ENCODE measurements at places on chromosomes 11 and 22.

DNA sequence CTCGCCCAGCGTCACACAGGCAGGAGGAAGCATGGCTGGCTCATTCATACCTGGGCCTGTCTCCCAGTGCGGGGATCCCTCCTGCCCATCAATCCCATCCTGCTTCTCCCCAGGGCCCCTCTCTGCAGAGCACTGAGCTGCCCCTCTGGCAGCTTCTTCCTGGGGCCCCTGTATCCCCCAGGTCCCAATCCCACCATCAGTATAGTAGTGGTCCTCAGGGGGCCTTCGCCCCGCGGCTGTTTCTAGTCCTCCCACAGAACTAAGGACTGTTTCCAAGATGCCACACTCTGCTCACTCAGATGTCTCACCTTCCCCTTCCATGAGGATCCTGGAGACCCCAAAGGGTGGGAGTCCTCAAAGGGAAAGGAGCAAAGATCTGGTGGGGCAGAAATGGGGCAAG is 97.6 kb downstream of the PDE2A start:
- no peak for ATAC-seq

GRCh38 chr11:581752-582151 is 5.5 kb downstream of the PHRF1 start:
- ATAC-seq: no peak

DNA sequence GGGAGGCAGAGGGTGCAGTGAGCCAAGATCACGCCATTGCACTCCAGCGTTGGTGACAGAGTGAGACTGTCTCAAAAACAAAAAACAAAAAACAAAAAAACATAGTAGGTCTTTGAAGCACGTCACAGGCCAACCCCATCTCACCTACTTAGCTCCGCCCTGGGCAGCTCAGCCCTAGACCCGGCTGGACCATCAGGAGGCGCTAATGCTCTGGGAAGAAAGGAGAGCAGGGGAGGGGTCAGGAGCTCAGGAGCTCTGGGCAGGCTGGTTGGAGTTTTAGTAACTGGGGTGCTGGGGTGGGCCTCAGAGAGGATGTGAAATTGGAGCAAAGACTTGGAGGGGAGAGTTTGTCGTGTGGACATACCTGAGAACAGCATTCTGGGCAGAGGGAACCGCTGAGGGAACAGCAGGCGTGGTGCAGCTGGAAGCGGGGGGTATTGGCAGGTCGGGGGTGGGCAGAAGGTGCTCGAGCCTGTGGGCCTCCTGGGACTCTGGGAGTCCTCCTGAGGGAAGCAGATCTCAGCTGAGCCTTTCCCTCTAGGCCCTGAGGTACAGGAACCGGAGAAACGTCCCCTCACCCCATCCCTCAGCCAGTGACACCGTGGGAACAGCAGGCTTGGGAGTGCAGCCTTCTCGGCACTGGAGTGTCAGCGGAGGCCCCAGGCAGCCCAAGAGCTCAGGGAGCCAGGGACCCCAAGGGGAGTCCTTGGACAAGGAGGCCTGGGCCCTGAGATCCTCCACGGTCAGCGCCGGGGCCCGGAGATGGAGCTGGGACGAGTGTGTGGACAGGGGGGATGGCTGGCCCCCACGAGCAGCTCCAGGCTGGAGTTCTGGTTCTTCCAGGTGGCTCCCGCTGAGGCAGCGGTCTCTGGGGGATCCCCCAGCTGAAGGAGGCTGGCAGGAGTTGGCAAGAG is 2.2 kb upstream of the RPS6KA4 start:
- peak; percentile 23 for ATAC-seq

GRCh38 chr11:7506243-7506642 is 7.6 kb upstream of the PPFIBP2 start:
- ATAC-seq: no peak

GRCh38 chr11:94694309-94695060 is 73.7 kb upstream of the AMOTL1 start:
- no peak for ATAC-seq

- peak; percentile 20 for ATAC-seq
Observed at GRCh38 chr22:27761665-27762064, 39.9 kb downstream of the MN1 start.

GRCh38 chr22:40919446-40919845 is 31.7 kb upstream of the RBX1 start:
- ATAC-seq: no peak

GRCh38 chr11:68370211-68371111 is 58.1 kb downstream of the LRP5 start:
- no peak for ATAC-seq

- ATAC-seq: no peak
Observed at GRCh38 chr22:40595497-40596234, 40.9 kb downstream of the MRTFA start.

GRCh38 chr11:75352588-75353206 is 1.2 kb upstream of the ARRB1 start:
- no peak for ATAC-seq

- ATAC-seq: peak; percentile 47
Observed at GRCh38 chr22:35204807-35205775, 52.2 kb upstream of the HMGXB4 start.

GRCh38 chr11:19359221-19360000 is 118.7 kb upstream of the E2F8 start:
- ATAC-seq: no peak

- ATAC-seq: no peak
Observed at GRCh38 chr22:45598596-45599217, 72.9 kb upstream of the ATXN10 start.

- ATAC-seq: no peak
Observed at GRCh38 chr11:3626250-3626960, 15.4 kb downstream of the ART5 start.

- no peak for ATAC-seq
Observed at GRCh38 chr11:65639623-65640482, 2.0 kb downstream of the SIPA1 start.

DNA sequence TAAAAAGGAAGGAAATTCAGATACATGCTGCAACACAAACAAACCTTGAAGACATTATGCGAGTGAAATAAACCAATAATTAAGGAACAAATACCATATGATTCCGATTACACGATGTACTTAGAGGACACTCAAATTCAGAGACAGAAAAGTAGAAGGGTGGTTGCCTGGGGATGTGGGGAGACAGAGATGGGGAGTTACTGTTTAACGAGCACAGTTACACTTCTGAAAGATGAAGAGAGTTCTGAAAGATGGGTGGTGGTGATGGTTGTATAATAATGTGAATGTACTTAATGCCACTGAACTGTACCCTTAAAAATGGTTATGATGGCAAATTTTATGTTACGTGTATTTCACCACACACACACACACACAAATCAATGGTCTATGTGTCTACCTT is 14.7 kb downstream of the ZBTB44 start:
- no peak for ATAC-seq

- no peak for ATAC-seq
Observed at GRCh38 chr11:18650353-18650752, 16.2 kb upstream of the SPTY2D1 start.

GRCh38 chr11:79592824-79593223 is 152.0 kb upstream of the TENM4 start:
- no peak for ATAC-seq

DNA sequence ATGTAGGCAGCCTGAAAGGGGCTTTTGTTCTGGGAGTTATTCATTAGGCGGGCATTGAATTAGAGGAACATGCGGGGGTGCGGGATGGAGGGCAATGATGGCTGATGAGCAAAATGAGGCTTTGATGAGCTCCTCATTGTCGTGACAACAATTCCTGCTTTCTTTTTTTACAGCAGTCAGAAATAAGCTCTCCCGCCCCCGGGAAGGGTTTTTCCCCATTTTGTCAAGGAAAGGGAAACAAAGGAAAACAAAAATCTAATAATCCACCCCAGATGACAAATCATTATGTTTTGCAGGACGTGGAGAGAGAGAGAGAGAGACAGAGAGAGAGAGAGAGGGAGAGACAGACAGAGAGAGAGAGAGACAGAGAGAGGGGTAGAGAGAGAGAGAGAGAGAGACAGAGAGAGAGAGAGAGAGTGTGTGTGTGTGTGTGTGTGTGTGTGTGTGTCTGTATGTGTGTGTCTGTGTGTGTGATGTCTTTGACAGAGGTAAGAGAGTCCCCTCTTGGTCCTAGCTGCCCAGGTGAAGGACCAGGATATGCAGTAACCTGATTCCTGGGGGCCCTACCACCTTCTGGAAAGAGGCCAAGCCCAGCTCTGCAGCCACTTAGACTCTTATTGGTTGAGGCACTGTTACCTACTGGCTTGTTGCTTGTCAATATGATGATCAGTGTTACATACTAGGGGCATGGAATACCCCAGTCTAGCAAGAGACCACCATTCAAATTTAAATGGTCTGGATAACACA is 46.7 kb upstream of the PARVA start:
- ATAC-seq: peak; percentile 40

GRCh38 chr11:46331282-46331984 is 15.8 kb upstream of the DGKZ start:
- no peak for ATAC-seq

DNA sequence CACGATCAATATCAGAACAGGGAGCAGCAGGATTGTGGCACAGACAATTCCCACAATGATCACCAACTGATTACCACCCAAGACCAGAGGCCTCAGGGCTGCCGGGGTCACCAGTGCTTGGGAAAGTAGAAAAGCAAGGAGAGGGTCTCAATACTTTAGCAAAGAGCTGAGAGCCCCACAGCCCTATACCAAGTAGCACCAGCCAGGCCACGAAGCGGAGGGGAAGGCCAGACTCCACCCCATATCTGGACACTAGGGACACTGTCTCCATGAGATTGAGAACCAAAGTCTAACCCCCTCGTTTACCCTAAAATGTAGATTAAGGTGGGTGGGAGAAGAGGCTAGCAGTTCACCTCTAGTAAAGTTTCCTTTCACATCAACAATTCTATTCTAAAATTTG is 24.1 kb upstream of the SCN2B start:
- no peak for ATAC-seq

- peak; percentile 57 for ATAC-seq
Observed at GRCh38 chr11:61815790-61816735, 740 bp downstream of the FADS1 start.

GRCh38 chr11:60700689-60701468 is 1.5 kb downstream of the MS4A8 start:
- ATAC-seq: peak; percentile 63
